ENCODE measurements at places on chromosomes 11 and 22.

GRCh38 chr22:31492151-31492550, 2.5 kb upstream of the EIF4ENIF1 start:
- no peak for DNase-seq

DNA sequence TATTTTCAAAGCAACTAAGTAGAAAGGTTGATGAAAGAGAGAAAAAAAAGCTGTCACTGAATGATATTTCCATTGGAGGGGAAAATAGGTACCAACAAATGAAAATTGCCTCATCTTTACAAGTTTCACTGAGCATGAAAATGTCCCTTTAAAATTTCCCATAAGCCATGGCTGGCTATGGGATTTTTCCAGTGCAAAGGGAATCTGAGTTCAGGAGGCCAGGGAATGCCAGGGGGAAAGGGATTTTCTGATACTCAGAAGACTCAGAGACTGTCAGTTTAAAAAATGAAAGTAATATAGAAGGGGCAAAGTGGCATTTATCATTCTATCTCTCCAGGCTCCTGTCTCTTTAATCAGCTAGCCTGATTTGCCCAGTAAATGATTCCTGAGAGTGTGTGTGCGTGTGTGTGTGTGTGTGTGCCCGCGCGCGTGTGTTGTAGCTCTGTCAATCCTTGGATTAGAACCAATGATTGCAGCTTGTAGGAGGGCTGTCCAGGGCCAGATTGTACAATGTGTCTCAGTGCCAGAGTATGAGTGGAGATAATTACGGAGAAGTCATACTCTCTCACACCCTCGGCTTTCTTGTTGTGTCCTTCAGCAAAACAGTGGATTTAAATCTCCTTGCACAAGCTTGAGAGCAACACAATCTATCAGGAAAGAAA, at the start of gene NTM:
TSS of gene NTM (plus strand) at position 526 of the 662 bp plus-strand sequence.
- DNase-seq, result peak; percentile 21

DNA sequence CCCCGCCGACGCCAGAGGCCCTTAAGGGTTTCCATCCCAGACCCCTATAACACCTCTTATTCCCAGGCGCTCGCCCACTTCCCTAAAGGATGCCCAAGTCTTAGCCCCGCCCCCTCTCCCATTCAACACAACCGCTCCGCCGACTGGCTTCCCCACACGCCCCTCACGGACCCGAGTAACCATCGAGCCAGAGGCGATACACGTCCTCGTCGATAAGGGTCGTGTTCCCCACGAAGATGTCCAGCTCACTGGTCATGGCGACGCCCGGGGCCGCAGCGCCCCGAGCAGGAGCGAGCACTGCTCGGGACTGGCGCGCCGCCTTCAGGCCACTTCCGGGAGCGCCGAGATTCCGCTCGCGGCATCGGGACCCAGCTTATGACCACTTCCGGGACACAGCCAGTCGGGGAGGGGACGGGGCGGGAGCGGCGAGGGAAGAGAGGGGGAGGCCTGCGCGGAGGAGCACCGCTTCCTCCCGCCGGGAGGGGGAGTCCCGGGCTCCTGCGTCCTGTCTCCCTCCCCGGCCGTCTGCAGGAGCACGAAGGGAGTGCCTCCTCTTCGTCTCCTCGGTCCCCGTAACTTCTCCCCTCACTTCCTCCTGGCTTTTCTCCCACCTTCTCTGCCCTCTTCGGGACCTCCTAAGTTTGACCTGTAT, at the start of gene FIBP:
TSS of gene FIBP (minus strand) at position 309 of the 652 bp plus-strand sequence. CDS start at position 256, 53 bp downstream.
- peak; percentile 89 for DNase-seq

DNA sequence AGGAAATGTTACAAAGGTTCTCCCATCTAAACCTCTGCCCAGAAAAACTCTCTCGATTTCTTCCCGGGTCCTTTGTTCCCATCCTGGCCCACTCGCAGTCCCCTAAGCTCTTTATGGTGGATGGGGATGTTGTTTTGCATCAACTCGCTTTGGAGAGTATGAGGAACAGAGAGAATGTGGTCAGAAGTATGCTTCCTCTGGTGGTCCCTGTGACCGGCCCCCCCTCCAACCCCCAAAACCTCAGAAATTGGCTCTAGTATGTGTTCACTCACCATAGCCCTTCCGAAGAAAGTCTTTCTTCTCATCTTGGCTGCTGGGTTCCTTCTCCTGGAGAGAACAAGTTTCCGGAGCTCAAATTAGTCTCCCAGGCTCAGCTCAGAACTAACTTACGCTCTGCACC, 54.4 kb downstream of the GRAMD1B start:
- no peak for DNase-seq

- DNase-seq, result no peak
Measured at GRCh38 chr11:10561043-10561818, 7.2 kb downstream of the LYVE1 start.

DNA sequence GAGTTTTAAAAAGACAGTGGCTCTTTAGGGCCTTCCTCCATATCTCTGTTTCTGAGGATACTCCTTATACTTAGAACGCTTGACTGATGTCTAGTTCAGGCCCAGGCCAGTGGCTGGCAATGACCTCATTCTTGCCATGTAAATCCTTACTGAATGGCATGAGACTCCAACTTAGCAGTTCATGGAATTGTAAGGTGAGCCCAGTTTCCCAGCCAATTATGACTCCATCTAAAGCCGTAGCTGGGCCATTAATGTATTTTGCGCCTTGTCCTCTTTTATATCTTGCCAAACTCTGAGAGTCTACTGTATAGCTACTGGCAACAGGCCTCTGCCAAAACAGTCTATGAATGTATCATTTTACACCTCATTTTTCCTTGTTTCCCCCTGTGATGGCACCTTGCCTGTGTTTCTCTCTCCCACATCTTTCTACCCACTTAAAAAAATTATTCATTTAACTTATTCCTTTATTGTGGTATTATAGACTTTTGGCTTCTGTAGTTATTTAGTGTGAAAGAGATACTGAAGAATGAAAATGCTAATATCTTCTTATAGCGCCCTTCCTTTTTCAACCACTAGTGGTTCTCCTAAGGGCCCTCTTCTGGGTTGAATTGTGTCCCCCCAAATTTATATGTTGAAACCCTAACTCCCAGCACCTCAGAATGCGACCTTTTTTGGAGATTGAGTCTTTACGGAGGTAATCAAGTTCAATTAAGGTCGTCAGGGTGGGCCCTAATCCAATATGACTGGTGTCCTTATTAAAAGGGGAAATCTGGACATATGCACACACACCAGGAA, 67.4 kb downstream of the ZNRF3 start:
- no peak for DNase-seq

GRCh38 chr11:64655941-64656601, 65.1 kb downstream of the SLC22A12 start:
- DNase-seq, result no peak

GRCh38 chr11:105942921-105943320, 79.1 kb downstream of the MSANTD4 start:
- DNase-seq, result no peak

DNA sequence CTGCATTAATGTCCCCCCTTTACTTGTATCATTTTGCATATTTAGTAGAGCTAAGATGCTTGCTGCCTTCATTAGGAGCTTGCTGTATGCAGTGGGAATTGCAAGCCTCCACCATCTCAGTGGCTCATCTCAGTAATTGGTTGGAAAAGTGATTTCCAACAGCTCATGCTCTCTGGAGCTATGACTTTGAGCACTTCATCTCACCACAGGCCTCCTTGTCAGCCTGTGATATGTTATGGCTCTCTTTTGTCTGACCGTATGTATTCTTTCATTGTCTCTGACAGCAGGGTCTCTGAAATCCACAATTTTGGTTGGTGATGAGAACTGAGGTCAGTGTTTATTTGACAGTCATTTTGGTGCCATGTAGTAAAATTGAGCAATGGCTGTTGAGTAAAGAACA, 345.1 kb downstream of the FAT3 start:
- no peak for DNase-seq

DNA sequence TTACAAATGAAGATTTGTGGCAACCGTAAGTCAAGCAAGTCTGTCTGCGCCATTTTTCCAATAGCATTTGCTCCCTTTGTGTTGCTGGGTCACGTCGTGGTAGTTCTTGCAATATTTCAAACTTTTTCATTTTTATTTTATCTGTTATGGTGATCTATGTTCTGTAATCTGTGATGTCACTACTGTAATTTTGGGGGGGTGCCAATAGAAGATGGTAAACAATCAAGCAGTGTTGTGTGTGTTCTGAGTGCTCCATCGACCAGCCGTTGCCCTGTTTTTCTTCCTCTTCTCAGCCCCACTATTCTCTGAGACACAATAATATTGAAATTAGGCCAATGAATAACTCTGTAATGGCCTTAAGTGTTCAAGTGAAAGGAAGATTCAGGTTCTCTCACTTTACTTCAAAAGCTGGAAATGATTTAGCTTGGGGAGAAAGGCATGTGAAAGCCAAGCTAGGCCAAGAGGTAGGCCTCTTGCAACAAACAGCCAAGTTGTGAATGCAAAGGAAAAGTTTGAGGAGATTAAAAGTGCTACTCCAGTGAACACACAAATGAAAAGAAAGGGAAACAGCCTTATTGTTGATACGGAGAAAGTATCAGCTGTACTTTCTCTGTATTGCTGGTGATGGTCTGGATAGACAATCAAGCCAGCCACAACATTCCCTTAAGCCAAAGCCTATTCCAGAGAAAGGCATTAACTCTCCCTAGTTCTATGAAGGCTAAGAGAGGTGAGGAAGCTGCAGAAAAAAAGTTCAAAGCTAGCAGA, 7.5 kb downstream of the ZC3H12C start:
- DNase-seq, result no peak
